ENCODE measurements at places on chromosomes 3 and 15. TPM values are rescaled to one million over a fixed set of nuclear protein-coding genes. Genes with fewer than 3 reads are reported as not detected.

The PCOLCE2 gene
- total RNA-seq, result 122 TPM

The FAM107A gene
- 25.3 TPM for total RNA-seq

The FBXW12 gene
- total RNA-seq, result not detected

The GASK1A gene
- total RNA-seq, result 10.2 TPM

The NUSAP1 gene
- total RNA-seq, result 1.4 TPM

The GPR62 gene
- not detected for total RNA-seq
